ENCODE measurements at places on chromosomes 4 and X. TPM values are rescaled to one million over a fixed set of nuclear protein-coding genes. Genes with fewer than 3 reads are reported as not detected.

SSX3 gene
- not detected for total RNA-seq

SLC26A1 gene
- total RNA-seq: 0.28 TPM

TCEAL5 gene
- total RNA-seq: not detected

GPR143 gene
- total RNA-seq: not detected

SH3D19 gene
- 35.9 TPM for total RNA-seq

DOK7 gene
- not detected for total RNA-seq

NXT2 gene
- total RNA-seq: 10.8 TPM

AASDH gene
- total RNA-seq: 14.1 TPM

GLUD2 gene
- 1.00 TPM for total RNA-seq

SPANXN5 gene
- not detected for total RNA-seq

EDA2R gene
- total RNA-seq: 13.6 TPM

UBL4A gene
- 39.9 TPM for total RNA-seq

MAGEA1 gene
- 0.14 TPM for total RNA-seq

USP46 gene
- 19.8 TPM for total RNA-seq

ITGB1BP2 gene
- total RNA-seq: 3.6 TPM

CT45A10 gene
- not detected for total RNA-seq

ANKRD50 gene
- total RNA-seq: 42.8 TPM

CORIN gene
- total RNA-seq: 0.09 TPM
